ENCODE measurements at places on chromosomes 13 and 19.
A peak's percentile ranks its signal among the peaks of the same experiment; 100 is the strongest.

GRCh38 chr19:54024660-54025059 is 33.2 kb downstream of the CACNG6 start:
- no peak for DNase-seq

GRCh38 chr19:35213663-35214632 is 14.6 kb downstream of the FAM187B start:
- peak; percentile 57 for DNase-seq

GRCh38 chr19:51007488-51007887 is 6.1 kb upstream of the KLK8 start:
- no peak for DNase-seq

DNA sequence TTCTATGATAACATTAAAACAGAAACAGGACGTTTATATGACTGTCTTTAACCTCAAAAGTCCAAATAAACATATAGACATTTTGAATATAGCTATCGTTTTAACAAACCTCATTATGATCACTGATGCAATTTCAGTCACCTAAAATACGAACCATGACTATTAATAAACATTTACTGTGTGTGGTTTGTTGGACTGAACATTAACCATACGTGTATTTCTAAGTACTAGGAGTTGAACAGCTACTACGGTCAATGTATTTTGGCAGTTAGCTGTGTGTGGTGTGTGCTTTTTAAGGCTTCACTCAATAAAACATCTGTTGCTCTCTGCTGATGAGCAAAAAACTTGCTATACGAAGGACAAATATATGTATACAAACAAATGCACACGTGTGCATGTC is 281.4 kb downstream of the ABCC4 start:
- no peak for DNase-seq

GRCh38 chr13:46332772-46333171 is 54.3 kb downstream of the RUBCNL start:
- no peak for DNase-seq

GRCh38 chr13:101325423-101325822 is 90.9 kb downstream of the NALCN start:
- no peak for DNase-seq

DNA sequence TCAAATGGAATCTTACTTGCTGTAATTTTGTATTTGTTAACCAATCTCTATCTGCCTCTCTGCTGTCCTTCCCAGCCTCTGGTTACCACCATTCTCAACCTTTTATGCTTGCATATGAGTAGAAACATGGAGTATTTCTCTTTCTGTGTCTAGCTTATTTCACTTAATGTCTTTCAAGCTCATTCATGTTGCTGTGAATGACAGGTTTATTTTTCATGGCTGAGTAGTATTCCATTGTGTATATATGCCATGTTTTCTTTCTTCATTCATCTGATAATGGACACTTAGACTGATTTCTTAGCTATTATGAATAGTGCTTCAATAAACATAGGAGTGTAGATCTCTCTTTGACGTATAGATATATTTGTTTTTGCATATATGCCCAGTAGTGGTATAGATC is 13.4 kb downstream of the ZNF460 start:
- no peak for DNase-seq

DNA sequence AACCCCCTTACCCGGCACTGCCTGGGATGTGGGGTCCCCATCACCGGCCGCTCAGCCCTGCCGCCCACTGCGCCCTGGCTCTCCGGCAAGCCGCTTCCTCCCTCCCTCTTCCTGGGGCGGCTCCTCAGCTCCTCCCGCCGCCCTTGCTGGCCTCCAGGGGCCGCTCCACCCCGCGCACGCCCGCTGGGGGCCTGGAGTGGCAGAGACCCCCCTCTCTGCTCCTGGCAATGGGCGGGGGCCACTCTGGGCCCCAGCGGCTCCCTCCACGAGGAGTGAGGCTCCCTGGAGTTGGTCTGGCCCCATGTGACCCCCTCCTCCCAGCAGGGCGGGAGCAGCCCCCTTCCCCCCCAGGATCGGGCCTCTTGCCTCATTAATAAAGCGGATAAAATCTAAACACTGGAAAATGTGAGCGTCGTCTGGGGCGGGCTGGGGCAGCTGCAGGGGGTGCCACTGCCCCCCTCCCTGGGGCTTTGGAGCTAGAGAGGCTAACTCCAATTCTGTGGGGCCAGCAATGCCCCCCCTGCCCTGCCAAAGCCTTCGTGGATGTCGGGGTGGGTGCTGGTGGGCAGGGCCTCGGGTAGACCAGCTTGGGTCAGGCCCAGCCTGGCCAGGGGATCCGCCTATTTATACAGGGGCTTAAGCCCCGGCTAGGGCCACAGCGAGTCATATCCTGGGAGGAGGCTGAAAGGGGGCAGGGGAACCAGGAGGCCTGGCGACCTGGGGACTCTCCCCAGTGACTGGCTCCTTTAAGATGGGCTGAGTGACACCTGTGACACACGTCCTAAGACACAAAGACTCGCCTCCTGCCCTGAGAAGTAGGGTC is at the start of gene PTGER1:
Gene PTGER1, minus strand, starts transcription at position 104 of the 823 bp plus-strand sequence. CDS start 1,034 bp downstream, outside the sequence.
- DNase-seq = no peak

DNA sequence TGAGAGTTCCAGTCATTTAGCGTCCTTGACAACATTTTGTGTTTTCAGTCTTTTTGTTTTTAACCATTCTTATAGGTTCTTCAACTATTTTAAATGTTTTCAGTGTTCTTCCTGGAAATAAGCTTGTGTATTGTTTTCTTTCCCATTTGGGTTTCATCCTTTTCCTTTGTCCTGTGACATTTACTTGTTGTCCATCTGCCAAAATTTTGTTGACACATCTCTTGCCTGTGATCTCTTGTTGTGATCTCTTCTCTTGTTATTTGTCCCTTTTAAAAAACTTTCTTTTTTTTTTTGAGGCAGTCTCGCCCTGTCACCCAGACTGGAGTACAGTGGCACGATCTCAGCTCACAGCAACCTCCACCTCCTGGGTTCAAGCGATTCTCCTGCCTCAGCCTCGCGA is 96.5 kb downstream of the PDS5B start:
- DNase-seq = no peak

DNA sequence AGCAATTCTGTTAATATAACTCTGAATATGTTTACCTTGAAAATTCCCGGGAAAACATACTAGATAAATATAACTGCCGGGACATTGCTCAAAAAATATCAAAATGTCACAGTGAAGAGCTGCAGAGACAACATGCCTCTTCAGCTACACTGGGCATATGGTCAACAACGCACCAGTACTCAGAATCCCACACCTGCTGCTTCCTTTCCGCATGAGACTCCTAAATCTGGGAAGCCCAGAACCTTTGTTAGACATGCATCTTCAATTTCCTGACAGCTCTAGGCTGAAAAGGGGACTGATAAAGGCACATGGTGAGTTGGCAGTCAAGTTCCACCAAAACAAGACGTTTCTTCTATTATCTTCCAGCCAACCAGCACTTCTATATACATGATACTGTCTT is 53.7 kb downstream of the USP12 start:
- DNase-seq = no peak

DNA sequence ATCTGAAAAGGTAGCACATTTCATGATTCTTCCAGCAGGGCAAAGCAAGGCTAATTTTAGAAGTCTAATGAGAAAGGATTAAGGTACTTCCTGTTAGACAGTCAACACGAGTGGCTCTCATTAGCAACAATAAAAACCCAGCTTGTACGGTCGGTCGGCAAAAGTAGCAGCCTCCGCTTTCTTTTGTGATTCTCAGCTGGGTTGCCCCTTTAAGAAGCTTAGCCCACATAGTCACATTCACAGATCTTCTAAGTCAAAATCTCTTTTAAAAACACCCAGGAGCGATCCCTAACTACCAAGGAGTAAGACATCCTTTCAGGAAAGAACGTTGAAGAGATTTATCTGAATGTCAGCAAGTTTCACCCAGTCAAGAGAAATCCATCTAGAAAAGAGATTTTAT is 684.8 kb downstream of the DIAPH3 start:
- DNase-seq = no peak

DNA sequence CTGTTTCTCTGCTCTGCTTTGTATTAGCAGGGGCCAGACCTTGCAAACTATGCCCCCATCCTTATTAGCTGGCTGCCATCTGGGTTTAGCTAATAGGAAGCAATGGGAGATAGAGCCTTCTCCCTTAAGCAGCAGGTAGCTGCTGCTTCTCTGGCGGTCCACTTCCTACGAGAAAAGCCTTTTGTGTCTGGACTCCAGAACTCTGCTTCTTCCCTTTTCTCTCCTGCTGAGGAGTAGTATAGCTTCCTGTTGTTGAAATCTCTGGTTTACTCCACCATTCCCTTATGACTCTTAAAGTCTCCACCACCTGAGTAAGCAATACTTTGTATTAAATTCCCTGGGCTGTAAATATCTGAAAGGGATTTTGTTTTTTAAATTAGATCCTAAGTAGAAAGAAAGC is 147.1 kb downstream of the DNAJC15 start:
- DNase-seq = no peak

- no peak for DNase-seq
Observed at GRCh38 chr19:14437578-14438140, 4.6 kb downstream of the PKN1 start.
